Pulmonary artery endothelial cell (primary cell): ENCODE measurements at places on chromosomes 11 and 22. TPM values are rescaled to one million over a fixed set of nuclear protein-coding genes. Genes with fewer than 3 reads are reported as not detected.

SMTN gene
- total RNA-seq: 93.6 and 118 TPM in 2 replicates

DEPDC7 gene
- total RNA-seq: 0.13 and 0.35 TPM in 2 replicates

HBB gene
- not detected in 2 replicates for total RNA-seq

GPR83 gene
- total RNA-seq: not detected in 2 replicates

FREY1 gene
- total RNA-seq: 0.40 and 0.88 TPM in 2 replicates

KCNJ4 gene
- not detected in 2 replicates for total RNA-seq

RIMBP3B gene
- under 0.01 and 0.04 TPM in 2 replicates for total RNA-seq

C11orf54 gene
- total RNA-seq: 13.3 and 14.0 TPM in 2 replicates

OR2AT4 gene
- total RNA-seq: not detected in 2 replicates

IGF2 gene
- total RNA-seq: 0.28 and 3.0 TPM in 2 replicates

CBLIF gene
- not detected in 2 replicates for total RNA-seq

ADORA2A gene
- total RNA-seq: 35.5 and 113 TPM in 2 replicates

MS4A6A gene
- total RNA-seq: 0.33 and 0.60 TPM in 2 replicates

ELMOD1 gene
- 0.53 and 0.63 TPM in 2 replicates for total RNA-seq

GGTLC3 gene
- total RNA-seq: not detected in 2 replicates

CHRNA10 gene
- 0.33 and 0.78 TPM in 2 replicates for total RNA-seq

PRR33 gene
- total RNA-seq: not detected in 2 replicates

BBOX1 gene
- not detected in 2 replicates for total RNA-seq

PLEKHB1 gene
- total RNA-seq: 0.26 and 0.42 TPM in 2 replicates

CDC42BPG gene
- total RNA-seq: 0.20 and 0.25 TPM in 2 replicates

TBX10 gene
- total RNA-seq: not detected in 2 replicates

PGA3 gene
- total RNA-seq: not detected in 2 replicates

PSMC3 gene
- total RNA-seq: 196 and 355 TPM in 2 replicates

PTDSS2 gene
- total RNA-seq: 32.1 and 39.7 TPM in 2 replicates

NOX4 gene
- total RNA-seq: 15.9 and 17.1 TPM in 2 replicates

HEPN1 gene
- 0.11 TPM in 1 of 2 replicates, not detected in the other for total RNA-seq

NRGN gene
- total RNA-seq: 2.5 and 3.0 TPM in 2 replicates

CASP5 gene
- not detected in 2 replicates for total RNA-seq

NPTXR gene
- total RNA-seq: 0.13 and 0.32 TPM in 2 replicates

GAL gene
- total RNA-seq: 1.3 and 1.8 TPM in 2 replicates

ZNF202 gene
- 8.5 and 11.3 TPM in 2 replicates for total RNA-seq

PHRF1 gene
- total RNA-seq: 28.0 and 29.5 TPM in 2 replicates

TRIM6 gene
- total RNA-seq: 2.0 TPM in 2 replicates

MFNG gene
- total RNA-seq: 119 and 148 TPM in 2 replicates

OOSP4B gene
- not detected in 2 replicates for total RNA-seq

RTN4RL2 gene
- total RNA-seq: 0.07 TPM in 2 replicates

ACRV1 gene
- not detected in 2 replicates for total RNA-seq

ANO1 gene
- 0.21 and 0.33 TPM in 2 replicates for total RNA-seq

APOBEC3A gene
- not detected in 2 replicates for total RNA-seq

NAALAD2 gene
- total RNA-seq: 0.21 and 0.40 TPM in 2 replicates

MPPED2 gene
- total RNA-seq: not detected in 2 replicates

CASP12 gene
- total RNA-seq: 1.3 and 1.7 TPM in 2 replicates

MMP27 gene
- not detected in 2 replicates for total RNA-seq

DUSP8 gene
- 0.40 and 0.71 TPM in 2 replicates for total RNA-seq

OR4D5 gene
- total RNA-seq: not detected in 2 replicates

SPTY2D1 gene
- total RNA-seq: 14.4 and 19.0 TPM in 2 replicates

PANX2 gene
- 0.53 and 0.99 TPM in 2 replicates for total RNA-seq
